ENCODE measurements at places on chromosomes 5 and 9.
A peak's percentile ranks its signal among the peaks of the same experiment; 100 is the strongest.

GRCh38 chr5:151717416-151717815 is 30.7 kb upstream of the SPARC start:
- peak; percentile 49 for DNase-seq

- DNase-seq, result no peak
Measured at GRCh38 chr5:157859227-157859575, 256 bp upstream of the CLINT1 start.

DNA sequence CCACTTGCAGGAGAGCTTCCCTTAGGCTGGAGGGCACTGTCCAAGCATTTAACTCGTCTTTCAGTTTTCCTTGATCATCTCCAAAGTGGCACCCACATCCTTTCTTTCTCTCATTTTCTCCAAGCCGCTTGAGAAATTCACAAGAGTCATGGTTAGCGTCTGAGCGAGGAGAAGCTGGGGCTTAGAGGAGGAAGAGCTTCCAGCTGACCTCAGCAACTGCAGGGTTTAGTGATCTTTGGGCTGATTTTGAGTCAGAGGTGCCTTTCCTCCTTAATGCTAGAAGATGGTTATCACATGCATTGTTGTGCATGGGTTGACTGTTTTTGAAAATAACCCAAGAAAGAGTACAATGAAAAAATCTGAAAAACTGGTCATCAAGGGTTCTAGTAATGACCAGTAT is 134.7 kb downstream of the GADD45G start:
- DNase-seq, result no peak

DNA sequence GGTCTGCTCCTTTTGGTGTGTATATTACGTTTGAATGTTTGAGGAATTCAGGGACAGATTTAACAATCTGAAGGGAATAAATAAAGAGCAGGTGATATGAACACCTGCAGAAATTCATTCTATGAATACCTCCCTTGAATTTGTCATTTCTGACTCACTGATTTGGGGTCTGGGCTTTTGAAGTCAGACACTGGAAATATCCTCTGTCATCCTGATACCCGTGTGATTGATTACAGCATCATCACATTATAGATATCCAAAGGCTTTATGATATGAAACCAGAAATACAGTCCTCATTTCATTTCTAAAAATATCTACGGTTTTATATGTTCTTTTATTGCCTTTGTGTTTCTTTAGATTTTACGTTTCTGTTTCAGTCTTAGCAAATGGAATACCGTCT is 68.5 kb downstream of the TMEM232 start:
- no peak for DNase-seq

DNA sequence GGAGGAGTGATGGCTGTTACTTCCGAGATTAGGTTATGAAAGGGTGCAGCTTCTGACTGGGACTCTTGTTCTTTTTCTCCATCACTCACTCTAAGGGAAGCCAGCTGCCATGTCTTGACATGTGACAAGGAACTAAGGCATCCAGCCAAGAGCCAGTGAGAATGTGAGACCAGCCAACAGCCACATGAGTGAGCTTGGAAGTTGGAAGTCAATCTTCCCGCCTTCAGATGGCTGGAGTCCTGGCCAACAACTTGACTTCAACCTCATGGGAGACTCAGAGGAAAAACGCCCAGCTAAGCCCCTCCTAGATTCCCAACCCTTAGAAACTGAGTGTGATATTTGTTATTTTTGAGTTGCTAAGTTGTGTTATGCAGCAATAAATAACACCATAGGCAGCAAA is 201.1 kb downstream of the SNX18 start:
- peak; percentile 73 for DNase-seq

DNA sequence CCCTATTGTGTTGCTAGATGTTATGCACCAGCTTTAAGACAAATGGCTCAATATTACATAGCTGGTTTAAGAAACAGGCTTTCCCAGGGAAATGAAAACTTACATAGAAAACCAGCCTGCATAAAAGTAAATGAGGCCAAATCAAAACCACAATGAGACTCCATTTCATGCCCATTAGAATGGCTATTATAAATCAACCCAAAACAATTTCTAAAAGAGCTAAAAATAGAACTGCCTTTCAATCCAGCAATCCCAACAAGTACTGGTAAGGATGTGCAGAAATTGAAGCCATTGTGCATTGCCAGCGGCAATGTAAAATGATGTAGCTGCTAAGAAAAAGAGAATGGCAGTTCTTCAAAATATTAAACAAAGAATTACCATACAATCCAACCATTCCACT is 1170.0 kb upstream of the CDH9 start:
- DNase-seq, result no peak

GRCh38 chr5:178232920-178233429 is 373 bp upstream of the PHYKPL start:
- no peak for DNase-seq

- DNase-seq, result no peak
Measured at GRCh38 chr5:133109655-133110483, 58.1 kb downstream of the HSPA4 start.

- no peak for DNase-seq
Measured at GRCh38 chr5:134139377-134139851, 24.9 kb downstream of the TCF7 start.

- DNase-seq, result no peak
Measured at GRCh38 chr5:173679909-173680630, 63.6 kb upstream of the BOD1 start.

- peak; percentile 88 for DNase-seq
Measured at GRCh38 chr5:63131626-63132285, 553.1 kb downstream of the LRRC70 start.

DNA sequence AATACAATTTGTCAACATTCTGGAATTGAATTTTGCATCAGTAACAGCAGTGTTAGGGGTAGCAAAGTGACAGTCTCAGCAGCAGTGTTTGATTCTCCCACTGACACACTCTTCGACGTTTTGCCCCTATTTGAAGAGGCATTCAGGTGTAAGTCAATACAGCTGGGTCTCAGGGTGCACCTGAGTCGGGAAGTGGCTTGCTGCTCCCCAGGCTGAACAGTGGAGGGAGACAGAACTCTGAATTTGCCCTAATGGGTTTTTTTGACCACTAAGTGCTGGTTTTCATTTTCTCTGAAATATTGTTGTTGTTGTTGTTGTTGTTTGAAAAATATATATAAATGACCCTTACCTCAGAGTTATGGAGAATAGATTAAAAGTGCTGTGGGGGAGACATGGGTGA is 223.2 kb downstream of the TLR4 start:
- DNase-seq, result no peak

- DNase-seq, result no peak
Measured at GRCh38 chr9:34652602-34653000, 616 bp downstream of the IL11RA start.

DNA sequence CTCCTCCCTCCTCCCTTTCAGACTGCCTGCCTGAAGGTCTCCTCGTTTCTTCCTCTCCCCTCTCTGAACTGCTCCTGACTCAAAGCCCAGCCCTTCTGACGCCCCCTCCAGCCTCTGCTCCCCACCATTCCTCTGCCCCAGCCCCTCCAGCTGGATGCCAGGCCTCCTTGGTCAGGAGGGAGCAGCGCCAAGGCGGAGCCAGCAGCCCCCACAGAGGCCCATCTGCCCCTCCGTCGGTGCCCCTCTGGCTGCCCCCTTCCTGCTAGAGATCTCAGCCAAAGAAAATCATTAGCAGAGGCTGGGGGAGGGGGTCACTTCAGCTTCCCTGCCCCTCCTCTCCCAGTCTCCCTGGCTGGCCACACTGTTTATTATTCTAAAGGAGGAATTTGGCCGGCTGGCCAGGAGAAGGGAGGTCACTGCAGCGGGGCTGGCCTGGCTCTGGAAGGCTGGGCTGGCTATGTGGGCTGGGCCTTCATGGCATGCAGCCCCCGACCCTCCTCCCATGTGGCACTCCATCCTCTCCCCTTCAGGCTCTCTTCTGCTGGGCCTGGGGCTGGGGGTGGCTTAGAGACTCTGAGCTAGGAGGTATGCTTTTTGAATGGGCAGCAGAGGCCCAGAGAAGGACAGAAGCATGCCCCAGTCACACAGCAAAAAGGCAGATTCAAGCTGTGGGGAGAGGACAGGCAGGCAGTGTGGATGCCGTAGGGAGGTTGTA is 16.9 kb downstream of the PDGFRB start:
- DNase-seq, result peak; percentile 93

All from fibroblast of upper back skin (primary cell).